ENCODE measurements at places on chromosomes 13 and 19.
A peak's percentile ranks its signal among the peaks of the same experiment; 100 is the strongest.

- peak; percentile 83 for DNase-seq
These were observed 23.1 kb downstream of the TMED1 start for GRCh38 chr19:10812902-10813404.

GRCh38 chr13:68275758-68276157 lies 1045.6 kb upstream of the PCDH9 start:
- DNase-seq: no peak

- no peak for DNase-seq
These were observed 12.3 kb downstream of the DDX39A start for GRCh38 chr19:14406645-14407401.

DNA sequence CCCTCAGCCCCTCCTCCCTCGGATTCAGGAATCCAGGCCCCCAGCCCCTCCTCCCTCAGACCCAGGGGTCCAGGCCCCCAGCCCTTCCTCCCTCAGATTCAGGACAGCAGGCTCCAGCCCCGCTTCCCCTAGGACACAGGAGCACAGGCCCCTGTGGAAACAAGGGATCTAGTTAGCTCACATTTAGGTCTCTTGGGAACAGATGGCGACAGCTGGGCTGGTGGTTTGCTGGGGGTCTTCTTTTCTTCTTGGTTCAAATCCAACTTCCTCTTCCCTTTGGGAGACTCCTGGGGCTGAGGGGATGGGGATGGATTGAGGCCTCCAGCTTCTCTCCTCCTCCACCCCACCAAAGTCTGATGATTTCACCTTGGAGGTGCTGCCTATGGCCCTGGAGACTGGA lies 19.6 kb downstream of the ZNF575 start:
- no peak for DNase-seq

DNA sequence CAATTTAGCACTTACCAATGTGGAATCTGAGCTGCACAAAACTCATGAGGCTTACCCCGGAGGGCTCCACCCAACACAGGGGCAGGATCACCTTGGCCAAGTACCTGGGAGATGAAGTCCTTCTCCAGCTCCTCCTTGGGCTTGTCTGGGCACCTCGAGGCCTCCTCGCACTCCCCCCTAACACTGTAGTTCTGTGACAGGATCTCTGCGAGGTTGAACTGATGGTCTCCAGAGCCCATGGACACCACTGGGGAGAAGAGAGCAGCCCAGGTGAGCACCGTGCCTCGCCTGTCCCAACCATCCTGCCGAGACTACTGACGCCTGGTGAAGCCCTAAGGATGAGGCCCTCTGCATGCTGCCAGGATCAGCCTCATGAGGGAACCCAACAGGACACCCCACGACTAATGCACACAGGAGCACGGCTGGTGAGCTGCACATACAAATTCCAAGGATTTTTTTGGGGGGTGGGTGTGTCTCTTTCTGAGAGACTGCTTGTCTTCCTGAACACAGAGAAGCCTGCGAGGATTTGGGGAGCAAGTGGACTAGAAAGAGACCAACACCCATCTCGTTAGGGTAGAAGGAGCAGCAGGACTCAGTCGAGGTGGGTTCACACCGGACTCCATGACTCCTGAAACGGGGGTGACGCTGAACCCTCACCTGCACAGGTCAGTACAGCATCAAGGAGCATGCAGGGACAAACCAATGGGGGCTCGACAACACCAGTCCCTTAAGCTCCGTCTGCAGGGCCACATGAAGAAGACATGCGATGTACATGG lies 10.1 kb downstream of the MIER2 start:
- no peak for DNase-seq

DNA sequence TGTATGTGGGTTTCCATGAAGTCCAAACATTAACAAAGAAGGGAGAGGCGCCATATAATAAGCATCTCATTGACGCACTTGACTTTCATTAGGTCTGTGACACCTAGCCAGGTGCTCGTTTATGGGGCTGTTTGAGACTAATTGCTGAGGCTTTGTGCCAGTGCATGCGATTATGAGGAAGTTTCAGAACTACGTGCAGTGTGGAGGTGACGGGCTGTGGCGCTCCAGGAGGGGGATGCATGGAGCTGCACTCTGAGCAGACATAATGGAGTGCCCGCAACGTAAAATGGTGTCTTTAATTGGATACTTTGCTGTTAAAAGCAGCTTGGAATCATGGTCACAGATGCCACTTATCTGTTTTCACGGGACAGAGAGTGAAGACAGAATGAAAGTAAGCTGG lies 223.2 kb downstream of the FGF9 start:
- DNase-seq: no peak

GRCh38 chr13:113598481-113598880 lies 13.9 kb downstream of the TFDP1 start:
- no peak for DNase-seq

DNA sequence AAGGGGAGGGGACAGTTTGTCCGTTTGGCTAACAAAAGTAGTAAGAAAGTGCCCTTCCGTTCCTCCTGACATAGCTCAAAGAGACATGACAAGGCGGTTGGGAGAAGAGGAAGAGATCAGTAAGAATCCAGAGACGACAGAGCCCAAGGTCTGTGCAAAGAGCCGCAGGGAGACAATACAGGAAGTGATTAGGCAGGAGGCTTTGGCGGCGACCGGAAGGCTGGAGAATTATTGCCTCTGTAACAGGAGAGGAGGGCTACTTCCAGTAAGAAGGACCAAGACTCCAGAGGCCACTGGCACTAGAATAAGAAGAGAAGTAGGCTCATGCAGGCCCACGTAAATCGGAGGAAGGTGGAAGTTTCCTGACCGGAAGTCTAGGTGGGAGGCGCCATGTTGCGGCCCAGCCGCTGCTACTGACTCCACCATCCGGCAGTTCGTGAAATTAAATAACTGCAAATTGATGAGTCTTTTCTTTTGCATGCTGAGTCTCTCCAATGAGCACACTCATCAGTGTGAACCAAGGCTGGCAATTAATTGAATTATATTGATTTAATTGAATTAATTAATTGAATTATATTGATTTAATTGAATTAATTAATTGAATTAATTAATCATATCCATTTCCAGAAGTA lies 9.9 kb downstream of the RFX2 start:
- DNase-seq: no peak

Data from NCI-H226 (cell line).